ENCODE measurements at places on chromosomes 3 and 15.
A peak's percentile ranks its signal among the peaks of the same experiment; 100 is the strongest.

- peak; percentile 95 for ATAC-seq
These were observed 132.6 kb upstream of the HES1 start for GRCh38 chr3:194003114-194004057.

GRCh38 chr3:1962396-1963088 lies 136.1 kb upstream of the CNTN4 start:
- ATAC-seq = no peak

- no peak for ATAC-seq
These were observed 146.1 kb downstream of the DPH6 start for GRCh38 chr15:35399901-35400300.

DNA sequence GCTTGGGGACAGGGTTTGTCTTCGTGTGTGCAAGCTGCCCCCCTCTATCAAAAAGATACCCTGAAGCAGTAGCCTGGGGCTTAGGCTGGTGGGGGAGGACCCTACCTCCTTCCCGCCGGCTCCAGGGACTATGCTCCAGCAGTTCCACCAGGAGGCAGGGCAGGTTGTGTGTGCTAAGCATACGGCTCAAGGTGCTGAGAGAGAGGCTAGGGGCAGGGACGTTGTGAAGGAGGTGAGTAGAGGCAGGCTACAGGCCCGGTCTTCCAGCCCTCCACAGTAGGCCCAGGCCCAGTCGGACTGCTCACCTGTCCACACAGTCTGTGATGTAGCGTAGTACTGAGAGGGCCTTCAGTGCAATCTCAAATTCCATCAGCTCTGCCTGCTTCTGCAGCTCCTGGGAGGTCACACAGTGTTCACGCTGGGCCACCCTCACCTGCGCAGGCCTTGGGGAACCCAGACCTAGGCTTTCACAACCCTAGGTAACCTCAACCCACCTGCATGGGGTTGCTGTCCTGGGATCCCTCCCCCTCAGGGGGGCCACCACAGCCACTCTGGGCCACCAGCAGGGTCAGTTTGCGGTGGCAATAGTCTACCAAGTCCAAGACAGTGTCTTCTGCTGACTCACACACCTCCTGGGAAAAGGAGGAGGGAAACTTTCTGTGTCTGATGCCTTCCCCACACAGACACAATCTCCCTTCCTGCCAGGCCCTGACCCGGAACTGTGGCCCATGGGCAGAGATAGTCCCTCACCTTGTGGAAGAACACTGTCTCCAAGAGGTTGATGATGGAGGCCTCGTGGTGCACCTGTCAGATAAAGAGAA lies 2.4 kb upstream of the RASSF1 start:
- no peak for ATAC-seq

GRCh38 chr3:184559336-184559735 lies 2.2 kb upstream of the EPHB3 start:
- no peak for ATAC-seq

- peak; percentile 68 for ATAC-seq
These were observed 730.2 kb downstream of the TUSC7 start for GRCh38 chr3:117439812-117440211.

- no peak for ATAC-seq
These were observed 61.1 kb downstream of the DIPK2A start for GRCh38 chr3:144032531-144033239.

GRCh38 chr3:94522488-94522887 lies 459.6 kb downstream of the NSUN3 start:
- no peak for ATAC-seq

GRCh38 chr3:62531493-62531892 lies 158.1 kb upstream of the FEZF2 start:
- no peak for ATAC-seq

- no peak for ATAC-seq
These were observed 21.4 kb downstream of the FEM1B start for GRCh38 chr15:68298882-68299381.

DNA sequence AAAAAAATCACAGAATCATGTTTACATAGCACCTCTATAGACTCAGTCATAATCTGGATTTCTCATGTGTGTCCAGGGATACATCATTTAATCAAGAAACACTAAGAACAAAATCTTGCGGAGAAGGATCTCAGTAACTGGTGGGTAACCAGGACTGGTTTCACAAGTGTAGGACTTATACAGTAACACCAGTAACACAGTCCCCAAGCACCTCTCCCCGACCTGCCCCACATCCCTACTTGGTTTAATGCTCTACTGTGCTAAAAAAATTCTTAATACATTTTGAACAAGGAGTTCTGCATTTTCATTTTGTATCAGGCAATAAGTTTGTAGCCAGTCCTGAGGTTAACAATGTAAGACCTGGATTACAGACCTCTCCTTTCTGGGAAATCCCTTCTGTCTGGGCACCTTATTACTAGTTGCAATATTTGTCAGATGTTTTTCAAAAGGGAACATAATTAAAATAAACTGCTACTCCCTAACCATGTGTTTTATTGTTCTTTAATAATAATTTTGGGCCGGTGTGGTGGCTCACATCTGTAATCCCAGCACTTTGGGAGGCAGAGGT lies 57.6 kb upstream of the BBX start:
- ATAC-seq = no peak

- ATAC-seq = peak; percentile 90
These were observed 29.5 kb downstream of the CCDC12 start for GRCh38 chr3:46946856-46947545.

DNA sequence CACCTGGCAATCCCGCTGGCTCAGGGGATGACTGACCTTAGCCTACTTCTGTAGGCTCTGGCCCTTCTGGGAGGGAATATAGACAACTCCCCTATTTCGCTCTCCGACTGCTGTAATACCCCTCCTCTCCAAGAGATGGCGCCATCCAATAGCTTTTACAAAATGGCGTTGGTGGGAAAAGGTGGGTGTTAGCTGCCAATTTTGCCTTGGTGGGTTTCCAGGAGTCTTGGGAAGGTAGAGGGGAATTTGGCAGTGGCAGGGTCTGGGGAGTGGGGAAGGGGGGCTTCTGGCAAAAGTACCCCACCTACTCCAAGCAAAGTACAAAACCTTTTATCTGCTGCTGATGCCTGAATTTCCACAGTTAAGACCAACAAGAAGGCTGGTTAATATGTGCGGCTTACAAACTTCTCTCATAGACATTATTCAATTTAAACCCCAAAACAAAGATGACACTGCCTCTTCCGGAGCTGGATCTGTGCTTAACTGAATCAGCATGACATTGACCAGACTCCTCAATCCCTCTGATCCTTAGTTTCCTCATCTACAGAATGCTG lies 62.1 kb downstream of the RASGRF1 start:
- peak; percentile 63 for ATAC-seq

DNA sequence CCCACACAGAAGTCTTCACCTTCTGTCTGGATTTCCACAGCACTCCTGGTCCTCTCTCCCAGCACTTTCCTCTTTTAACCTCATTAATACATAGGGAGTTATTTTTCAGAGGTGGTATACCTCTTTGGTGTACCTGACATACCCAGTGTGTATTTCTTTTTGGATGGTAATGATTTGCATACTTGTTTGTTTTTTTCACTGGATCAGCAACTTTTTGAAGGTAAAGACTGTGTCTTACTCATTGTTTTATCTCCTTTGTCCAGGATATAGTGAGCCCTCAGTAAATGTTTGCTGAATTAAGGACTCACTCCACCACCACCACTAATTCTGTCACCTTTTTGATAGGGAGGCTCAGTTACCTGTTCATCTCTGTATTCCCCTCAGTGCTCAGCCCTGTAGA lies 52.1 kb downstream of the SACM1L start:
- ATAC-seq = no peak

GRCh38 chr3:157063926-157064325 lies 96.0 kb downstream of the CCNL1 start:
- ATAC-seq = no peak

- no peak for ATAC-seq
These were observed 63.4 kb upstream of the FAM174B start for GRCh38 chr15:92719021-92719420.
